ENCODE measurements at places on chromosomes 16 and 17.
A peak's percentile ranks its signal among the peaks of the same experiment; 100 is the strongest.

- DNase-seq = no peak
Observed at GRCh38 chr16:65666132-65666941, 544.5 kb upstream of the CDH11 start.

- no peak for DNase-seq
Observed at GRCh38 chr17:40283662-40284061, 4.0 kb upstream of the CDC6 start.

GRCh38 chr17:5128905-5129535, 13.2 kb downstream of the USP6 start:
- DNase-seq = no peak

- no peak for DNase-seq
Observed at GRCh38 chr16:30053376-30054015, 12.1 kb upstream of the ALDOA start.

DNA sequence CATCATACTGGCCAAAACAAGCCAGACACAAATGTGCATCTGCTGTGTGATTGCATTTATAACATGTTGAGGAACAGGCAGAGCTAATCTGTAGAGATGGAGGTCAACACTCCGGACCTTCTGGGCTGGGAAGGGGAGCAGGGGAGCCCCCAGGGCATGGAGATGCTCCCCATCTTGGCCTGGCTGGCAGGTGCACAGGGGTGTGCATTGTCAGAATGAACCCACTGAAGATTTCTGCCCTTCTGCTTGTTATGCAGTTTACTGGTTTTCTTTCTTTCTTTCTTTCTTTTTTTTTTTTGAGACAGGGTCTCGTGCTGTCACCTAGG, 146.9 kb downstream of the CMIP start:
- no peak for DNase-seq

DNA sequence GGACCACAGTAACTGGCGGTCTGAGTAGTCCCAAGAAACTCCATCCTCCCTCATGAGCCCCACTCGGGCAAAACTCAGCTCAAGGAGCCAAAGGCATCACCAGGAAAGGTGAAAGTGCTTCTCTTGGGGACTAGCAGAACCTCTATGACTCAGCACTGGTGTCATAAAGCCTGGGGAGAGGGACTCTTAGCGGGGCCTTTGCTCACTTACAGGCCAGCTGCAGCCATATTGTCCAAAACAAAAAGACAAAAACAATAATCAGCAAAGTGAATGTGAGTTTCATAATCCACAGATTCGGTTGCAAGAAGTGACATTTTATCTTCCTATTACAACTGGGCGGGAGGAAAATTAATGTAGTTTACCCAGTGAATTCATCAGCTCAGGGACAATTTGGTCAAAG, at the start of gene TEKT5:
Gene TEKT5, minus strand, starts transcription at position 101 of the 400 bp plus-strand sequence. Its CDS starts 57 bp downstream, at position 44.
- DNase-seq = no peak

DNA sequence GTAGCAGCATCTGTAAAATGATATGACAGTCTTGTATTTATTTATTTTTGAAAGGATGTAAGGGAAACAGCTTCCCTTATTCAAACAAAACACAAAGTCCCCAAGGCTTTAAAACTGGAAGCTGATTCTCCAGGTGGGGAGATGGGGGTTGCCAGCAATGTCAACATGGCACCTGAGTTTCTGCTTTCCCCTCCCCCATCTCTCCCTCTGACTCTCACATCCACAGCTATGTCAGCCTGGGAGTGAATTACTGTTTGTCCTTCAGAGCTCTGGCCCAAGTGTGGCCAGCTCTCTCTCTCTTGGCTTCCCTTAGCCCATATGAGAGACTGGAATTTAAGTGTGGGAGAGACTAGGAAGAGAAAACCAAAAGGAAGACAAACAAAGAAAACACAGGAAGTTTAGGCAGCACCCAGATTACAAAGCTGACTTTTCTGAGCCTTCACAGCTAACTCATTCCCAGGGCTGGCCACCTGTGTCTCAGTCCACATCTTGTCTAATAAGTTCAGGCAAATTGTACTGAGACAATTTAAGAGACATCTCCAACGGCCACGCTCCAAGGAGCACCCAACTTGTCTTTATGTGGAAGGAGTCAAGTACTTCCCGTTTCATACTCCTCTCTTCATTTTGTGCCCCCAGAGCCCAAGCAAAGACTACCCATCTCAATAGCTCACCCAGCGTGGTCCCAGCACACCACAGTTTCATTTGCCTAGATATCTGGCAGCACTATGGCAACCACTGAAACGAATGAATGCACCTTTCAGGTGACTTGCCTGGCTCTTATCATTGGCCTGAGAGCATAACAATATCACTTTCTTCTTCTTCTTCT, 69.2 kb downstream of the SOX9 start:
- DNase-seq = no peak

- no peak for DNase-seq
Observed at GRCh38 chr17:34758316-34758715, 178.9 kb downstream of the TMEM132E start.

DNA sequence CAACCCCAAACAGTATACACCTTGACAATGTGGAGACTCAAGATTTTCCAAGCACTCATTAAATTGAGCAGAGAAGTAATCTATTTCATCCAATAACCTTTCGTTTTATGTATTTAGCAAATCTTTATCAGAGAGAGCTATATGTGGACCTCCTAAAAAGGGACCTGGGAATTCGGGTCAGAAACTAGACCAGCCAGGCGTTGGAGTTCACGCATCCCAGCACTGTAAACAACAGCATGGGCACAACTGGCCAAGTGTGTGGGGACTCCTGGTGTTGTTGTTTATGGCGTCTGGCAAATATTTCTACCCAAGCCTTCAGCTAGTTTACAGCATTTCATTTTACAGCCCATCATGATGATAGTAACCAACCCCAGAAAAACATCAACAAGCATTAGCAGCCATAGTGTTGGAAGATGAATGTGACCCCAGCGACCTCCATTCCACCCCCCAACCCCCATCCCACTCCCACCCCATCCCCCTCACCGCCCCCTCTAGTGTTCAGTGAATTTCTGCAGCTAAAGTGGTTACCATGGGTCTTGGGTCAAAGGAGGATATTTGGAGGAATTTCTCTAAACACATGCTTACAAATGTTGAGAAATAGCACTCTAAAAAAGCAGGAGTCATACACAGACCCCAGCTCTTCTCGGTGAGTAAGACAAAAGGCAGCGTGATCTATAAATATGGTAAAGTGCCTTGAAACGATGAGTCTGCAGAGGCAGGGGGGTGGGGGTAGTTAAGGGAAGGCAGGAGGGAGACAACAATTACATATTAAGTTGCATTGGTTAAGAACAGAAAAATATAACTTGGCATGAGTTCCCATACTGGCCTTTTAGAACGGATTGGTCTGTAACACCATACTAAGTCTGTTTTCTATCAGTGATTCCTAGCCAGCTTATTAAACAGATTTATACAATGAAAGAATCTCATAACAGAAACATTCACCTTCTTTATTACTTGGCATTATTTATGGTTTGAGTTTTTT, 91.4 kb upstream of the TBX2 start:
- no peak for DNase-seq

DNA sequence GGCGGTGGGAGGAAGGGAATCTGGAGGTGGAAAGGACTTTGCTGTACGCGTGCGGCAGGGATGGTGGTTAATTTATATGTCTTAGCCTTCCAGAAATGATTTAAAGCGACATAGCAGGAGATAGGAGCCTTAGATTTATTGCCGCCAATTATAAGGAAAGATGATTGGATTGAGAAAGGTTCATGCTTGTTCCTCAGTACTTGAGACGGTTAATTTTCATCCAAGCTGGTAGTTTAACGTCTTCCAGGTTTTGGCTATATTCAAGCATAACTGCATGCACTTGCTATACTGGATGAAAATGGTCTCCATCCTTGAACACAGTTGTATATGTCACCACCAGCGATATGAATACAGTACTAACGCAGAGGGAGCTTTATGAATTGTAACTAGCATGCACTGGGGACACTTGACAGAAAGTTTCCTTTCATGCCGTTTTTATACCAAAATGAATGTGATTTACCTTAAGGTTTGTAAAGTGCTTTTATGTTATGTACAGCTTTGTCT, 610 bp upstream of the PEX12 start:
- no peak for DNase-seq

- no peak for DNase-seq
Observed at GRCh38 chr17:18318771-18319450, 3.8 kb downstream of the SMCR8 start.

DNA sequence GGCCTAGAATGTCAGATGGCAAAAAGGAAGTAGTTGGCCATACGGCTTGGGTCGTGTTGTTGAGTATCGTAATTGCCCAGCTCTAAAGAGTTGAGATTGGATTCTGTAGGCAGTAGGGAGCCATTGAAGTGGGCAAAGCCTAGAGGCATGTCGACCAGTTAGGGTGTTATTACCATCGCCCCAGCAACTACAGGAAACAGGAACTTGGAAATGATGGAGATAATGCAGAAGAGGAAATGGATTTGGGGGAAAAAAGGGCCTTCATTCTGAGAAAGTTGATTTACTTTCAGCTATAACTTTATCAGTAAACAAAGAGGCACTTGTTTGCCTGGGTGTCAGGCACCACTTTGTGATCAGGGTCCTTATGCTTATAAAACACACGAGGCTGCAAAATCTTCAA, 52.6 kb downstream of the COX10 start:
- no peak for DNase-seq

DNA sequence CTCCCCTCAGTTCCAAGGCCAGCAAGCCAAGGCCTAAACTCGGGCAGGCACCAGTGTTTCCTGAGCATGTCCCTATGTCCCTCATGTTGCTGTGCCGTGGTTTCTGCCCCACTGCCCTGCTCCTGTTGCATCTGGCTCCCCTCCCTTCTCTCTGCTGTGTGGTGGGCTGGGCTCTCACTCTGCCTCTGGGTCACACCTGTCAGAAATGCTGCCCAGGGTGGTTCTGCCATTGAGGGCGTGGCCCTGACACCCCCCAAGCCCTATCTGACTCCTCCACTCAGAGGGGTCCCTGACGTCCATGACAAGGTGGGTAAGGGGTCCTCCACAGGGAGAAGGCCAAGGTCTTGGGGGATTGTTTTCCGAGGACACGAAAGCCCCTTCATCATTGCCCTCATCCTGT, 9.2 kb upstream of the ITGA3 start:
- no peak for DNase-seq

- no peak for DNase-seq
Observed at GRCh38 chr16:88685156-88686061, 898 bp downstream of the SNAI3 start.

GRCh38 chr17:80795754-80796153, 195.9 kb upstream of the CHMP6 start:
- peak; percentile 80 for DNase-seq

- no peak for DNase-seq
Observed at GRCh38 chr16:77917971-77918370, 104.4 kb upstream of the CLEC3A start.

Data from Right ventricle myocardium superior (tissue), 1 donor.